ENCODE measurements at places on chromosomes 3 and 15. TPM values are rescaled to one million over a fixed set of nuclear protein-coding genes. Genes with fewer than 3 reads are reported as not detected.
A peak's percentile ranks its signal among the peaks of the same experiment; 100 is the strongest.

DNA sequence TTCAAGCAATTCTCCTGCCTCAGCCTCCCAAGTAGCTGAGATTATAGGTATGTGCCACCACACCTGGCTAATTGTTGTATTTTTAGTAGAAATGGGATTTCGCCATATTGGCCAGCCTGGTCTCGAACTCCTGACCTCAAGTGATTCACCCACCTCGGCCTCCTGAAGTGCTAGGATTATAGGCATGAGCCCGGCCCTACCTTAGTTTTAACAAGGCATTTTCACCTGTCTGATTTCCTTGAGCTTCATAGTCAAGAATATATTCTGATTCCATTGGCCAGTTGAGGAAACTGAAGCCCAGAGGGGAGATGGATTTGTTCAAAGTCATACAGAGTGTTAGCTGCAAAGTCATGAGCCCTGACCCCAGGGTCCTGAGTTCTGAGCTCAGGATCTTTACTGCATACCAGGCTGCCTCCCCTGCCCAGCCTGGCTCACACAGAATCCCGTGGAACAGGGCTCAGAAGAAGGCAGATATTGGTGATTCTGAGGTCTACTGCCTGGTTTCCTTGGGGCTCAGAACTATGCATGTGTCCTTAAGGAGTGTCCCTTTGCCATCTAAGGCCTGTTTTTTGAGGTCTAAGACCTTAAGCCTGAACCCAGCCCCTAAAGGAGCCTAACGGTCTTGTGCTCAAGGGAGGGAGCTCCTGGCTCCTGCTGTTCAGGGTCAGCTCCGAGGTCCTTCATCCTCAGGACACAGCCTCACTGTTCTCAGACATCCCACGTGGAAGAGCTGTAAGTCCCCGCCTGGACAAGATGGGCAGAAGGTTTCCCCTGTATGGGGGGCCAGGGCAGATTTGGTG is 134.4 kb downstream of the SMAD6 start:
- DNase-seq: no peak

DNA sequence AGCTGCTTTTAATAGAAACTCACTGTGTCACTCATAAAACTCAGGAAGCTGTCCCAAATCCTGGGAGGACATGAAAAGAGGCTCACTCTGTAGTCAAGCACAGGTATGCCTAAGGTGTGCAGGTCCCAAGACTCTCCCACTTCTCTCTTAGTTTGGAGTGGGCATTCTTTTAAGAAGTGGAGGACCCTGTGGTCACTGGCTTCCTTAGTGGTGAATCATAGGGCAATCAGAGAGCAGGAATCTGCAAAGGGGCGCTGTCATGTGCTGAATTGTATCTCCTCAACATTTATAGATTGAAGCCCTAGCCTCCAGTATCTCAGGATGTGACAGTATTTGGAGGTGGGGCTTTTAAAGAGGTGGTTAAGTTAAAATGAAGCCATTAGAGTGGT is 47.2 kb upstream of the ZBTB38 start:
- no peak for DNase-seq

- DNase-seq: no peak
These were observed 159.2 kb downstream of the TNIK start for GRCh38 chr3:171301002-171301401.

DNA sequence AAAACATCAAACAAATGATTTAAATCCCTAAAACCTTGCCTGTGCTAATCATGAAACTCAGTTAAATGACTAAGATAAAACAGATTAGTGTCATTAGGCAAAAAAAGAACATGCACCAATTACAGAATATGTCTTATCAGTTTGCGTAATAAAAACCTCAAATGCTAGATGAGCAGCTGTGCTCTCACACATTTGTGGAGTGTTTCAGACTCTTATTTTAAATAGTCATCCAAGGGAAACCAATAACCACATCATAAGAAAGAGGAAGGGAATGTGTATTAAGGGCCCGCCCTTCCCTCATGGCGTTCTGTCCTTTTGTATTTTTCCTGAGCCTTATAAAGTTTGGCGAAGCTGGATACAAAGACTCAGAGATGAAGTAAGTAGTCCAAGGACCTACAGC is 6.6 kb downstream of the SAMMSON start:
- no peak for DNase-seq

- DNase-seq: peak; percentile 38
These were observed 14.0 kb downstream of the AAGAB start for GRCh38 chr15:67240235-67241131.

- no peak for DNase-seq
These were observed 134.8 kb downstream of the RBMS3 start for GRCh38 chr3:29415482-29416223.

- no peak for DNase-seq
These were observed 150.3 kb upstream of the MCTP2 start for GRCh38 chr15:94080989-94081605.

GRCh38 chr15:59203008-59203407 is 3.6 kb upstream of the LDHAL6B start:
- no peak for DNase-seq

GRCh38 chr3:138842483-138843188 is 7.9 kb upstream of the PIK3CB start:
- DNase-seq: no peak

DNA sequence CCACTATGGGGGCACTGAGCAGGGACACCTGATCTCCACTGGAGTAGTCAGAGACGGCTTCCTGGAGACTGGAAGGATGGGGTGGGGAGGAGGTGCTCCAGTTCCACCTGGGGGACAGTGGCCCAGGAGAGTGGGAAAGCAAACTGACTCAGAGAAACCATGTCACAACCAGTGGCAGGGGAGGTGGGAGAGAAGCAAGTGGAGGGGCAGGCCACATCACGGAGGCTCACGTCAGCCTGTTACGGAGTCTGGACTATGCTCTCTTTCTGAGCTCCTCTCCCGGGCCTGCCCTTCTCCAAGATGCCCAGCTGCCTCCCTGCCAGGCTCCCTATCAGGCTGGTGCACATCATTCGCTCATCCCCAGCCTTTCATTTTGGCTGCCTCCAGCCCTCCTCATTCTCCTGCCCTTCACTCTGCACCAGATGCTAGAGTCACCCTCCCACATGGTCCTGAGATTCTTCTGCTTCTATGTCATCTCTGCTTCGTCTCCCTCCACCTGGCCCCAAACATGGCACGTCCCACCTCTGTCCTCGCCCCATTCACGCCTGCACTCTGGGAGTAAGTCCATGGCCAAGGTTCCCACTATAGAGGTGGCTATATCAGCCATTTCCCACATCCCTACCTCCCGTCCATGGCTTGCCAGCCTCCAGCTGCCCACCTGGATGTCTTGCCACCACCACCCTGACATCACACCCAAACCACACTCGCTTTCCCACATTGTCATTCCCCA is 100.3 kb downstream of the ADCY5 start:
- no peak for DNase-seq

DNA sequence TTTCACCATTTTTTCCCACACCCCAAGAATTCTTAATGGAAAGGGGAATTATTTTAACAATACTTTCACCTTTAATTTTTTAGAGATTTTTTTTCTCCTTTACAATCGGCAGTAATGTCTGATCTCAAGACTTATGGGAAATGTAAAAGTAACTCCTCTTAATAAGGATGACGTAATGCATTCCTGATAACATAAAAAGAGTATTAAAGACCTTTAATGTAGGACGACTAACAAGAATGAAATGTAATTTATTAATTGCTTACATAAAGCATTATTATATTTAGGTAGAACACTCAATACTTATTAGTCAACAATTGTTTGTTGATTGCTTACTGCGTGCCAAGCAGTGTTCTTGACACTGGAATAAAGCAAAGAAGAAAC is 416.8 kb upstream of the NAALADL2 start:
- no peak for DNase-seq

DNA sequence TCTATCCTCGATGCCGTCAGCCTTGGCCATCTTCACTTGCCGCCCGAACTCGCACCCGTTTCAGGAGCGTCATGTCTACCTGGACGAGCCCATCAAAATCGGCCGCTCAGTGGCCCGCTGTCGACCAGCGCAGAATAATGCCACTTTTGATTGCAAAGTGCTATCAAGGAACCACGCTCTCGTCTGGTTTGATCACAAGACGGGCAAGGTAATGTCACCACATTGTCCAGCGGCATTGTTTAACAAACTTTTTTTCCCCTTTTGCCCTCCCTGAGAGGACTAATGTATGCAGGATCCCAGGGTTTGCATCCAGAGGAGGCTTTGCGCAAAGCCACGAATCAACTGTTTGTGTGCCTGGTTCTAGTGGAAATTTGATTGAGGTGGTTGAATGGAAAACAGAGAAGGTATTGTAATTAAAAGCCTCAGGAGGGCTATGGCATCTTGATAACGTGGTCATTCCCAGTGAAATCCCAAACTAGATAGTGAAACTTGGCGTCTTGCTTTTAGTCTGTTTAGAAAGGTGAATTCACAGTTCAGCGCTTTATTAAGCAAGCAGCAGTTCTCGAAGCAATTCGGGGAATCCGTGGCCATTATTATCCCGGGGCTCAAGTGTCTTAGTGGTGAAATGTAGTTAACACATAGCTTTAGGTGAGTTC is 1.7 kb downstream of the SLMAP start:
- DNase-seq: no peak

DNA sequence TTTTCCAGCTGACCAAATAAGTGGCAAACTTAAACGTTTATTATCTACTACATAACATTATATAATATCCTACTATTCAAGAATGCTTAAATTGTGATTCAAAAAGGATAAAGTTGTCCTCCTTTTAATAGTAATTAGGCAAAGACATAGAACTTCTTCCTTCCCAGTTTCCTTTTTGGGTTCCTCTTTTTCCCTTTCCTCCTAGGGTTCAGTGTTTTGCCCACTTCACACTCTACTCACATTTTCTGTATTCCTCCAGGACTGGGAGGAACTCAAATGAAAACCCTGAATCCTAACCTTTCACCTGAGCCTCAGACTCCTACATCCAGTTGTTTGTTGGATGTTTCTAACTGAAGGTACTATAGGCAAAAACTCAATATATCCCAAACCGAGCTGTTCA is 132.5 kb downstream of the PEAK1 start:
- no peak for DNase-seq

RLBP1 gene
- total RNA-seq: not detected

BTLA gene
- 47.5 TPM for total RNA-seq

CAMKV gene
- total RNA-seq: not detected

NIT2 gene
- total RNA-seq: 41.7 TPM

TNIK gene
- 55.2 TPM for total RNA-seq

Measured in activated CD4-positive, alpha-beta T cell treated with anti-CD3 and anti-CD28 coated beads, Interleukin-2, amount 10 ng/mL, durations not matched to agents 7 days and 5 days (primary cell).